ENCODE measurements at places on chromosomes 3 and 15.

DNA sequence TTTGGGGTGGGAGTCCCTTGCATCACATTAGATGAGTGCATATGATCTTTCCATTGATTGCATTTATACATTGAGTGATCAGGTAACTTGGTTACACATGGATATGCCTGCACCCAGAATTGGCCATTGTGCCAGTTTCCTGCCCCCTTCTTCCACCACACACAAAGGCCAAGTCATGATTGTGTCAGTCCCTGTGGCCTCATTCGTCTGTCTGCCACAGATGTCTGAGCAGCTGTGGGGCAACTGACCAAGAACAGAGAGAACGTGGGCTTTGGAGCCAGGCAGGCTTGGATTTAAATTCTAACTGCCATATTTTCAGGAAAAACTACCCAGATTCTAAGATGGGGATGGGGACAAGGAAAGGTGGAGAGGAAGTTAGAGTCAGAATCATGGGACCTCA, 27.0 kb downstream of the CCNL1 start:
- no peak for DNase-seq

DNA sequence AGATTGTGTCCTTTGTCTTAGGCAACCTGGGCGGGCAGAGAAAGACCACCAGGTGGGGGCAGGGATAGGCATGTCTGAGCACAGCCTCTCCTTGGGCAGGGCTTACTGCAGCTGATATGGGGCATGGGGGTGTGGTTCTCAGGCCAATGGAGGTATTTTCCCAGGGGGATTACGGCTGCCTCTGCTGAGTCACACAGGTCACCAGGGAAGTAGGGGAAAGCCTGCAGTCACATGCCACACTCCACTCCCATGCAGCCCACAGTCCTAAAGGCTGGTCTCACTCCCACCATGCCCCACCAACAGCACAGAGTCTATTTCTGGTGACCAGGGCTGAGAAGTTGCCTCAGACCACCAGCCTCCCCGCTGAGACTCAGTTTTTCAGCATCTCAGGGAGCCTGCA, 466.4 kb downstream of the DIPK2A start:
- DNase-seq: no peak

DNA sequence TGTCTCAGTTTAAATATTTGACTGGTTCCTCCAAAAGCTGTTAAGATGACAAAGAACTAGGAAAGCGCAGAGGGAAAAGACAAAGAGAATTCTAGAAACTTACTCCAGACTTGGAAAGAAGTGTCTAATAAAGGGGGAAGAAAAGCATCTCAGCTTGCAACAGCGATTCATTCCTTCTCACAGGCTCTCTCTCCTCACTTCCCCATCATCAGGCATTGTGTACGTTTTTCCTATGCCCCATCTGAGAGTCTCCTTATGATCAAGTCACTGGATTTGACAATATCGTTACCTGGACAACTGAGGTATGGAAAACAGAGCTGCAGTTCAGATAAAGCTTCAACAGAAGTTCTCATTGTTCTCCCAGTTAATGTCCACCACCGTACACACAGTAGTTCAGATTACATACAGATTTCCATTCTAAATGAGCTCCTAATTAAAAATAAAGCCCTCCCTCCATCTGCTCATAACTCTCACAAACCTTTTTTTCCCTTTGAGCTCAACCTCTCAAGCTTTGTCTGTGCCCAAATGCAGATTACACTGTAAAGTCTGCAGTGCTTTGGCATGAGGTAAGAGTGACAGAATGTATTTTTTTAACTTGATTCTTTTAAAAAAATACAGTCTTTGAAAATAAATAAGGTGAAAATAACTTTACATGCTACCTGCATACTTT, 254.4 kb upstream of the THBS1 start:
- no peak for DNase-seq

DNA sequence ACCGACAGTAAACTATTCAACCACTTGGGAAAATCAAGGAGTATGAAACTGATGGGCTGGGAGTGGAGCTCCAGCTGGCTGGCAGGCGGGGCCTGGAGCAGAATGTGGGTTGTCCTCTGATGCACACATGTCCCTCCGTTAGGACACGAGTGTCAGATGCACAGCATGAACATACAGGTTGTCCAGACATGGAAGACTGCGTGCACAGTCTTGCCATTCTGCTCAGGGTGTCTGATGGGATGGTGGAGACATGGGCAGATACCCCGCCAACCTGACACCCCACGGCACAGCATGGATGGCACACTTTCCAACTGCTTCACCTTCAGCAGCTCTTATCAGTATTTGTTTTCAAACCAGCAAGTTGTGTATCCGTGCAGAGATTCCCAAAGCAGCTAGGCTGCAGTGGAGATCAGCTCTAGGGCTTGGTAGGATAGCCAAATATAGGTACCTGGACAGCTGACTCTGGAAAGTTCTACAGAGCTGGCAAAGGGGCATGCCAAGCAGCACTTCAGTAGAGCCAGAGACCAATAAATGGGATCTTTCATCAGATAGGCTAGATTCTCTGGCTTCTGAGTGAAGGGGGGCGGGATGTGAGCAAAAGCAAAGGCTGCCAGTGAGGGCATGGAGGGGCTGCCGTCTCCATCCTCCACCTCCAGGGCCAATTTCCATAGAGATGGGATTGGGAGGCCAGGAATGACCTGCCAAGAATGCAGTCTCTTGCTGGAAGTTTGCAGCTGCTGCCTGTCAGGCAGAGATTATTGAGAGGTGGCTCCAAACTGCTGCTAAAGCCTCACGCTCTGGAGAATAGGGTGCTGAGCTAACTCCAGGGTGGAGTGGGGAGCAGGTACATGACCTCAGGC, 47.2 kb upstream of the KY start:
- DNase-seq: no peak

GRCh38 chr3:127157171-127157828, 35.6 kb upstream of the PRR23E start:
- DNase-seq: no peak

GRCh38 chr3:87311309-87311708, 34.9 kb upstream of the POU1F1 start:
- no peak for DNase-seq

- no peak for DNase-seq
Measured at GRCh38 chr3:180058238-180058637, 21.5 kb upstream of the PEX5L start.

DNA sequence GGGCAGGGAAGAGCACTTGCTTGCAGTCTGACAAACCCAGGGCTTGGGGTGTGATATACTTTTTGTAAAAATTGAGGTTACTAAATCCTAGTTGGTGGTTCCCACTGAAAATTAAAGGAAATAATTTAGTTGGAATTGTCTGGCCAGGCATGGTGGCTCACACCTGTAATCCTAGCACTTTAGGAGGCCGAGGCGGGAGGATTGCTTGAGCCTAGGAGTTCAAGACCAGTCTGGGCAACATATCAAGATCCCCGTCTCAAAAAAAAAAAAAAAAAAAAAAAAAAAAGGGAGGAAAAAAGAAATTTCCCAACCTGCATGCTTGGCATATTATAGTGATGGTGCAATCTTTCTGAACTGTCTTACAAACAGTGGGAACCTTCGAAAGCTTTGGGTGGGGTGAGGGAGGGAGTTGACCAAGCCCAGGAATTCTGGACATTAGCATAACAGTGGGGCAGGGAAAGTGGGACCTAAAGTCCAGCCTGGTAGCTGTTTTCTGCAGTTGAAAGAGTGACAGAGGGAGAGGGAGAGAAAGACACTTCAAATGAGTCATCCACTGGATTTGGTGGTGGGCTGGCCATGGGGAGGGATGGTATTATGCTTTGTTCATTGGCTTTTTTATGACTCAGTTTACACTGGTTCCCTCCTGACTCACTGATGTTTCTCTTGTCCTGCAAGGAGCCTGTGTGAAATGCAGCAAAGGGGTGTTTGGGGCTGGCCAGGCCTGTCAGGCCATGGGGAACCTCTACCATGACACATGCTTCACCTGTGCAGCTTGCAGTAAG, 41.1 kb downstream of the LIMD1 start:
- DNase-seq: no peak

DNA sequence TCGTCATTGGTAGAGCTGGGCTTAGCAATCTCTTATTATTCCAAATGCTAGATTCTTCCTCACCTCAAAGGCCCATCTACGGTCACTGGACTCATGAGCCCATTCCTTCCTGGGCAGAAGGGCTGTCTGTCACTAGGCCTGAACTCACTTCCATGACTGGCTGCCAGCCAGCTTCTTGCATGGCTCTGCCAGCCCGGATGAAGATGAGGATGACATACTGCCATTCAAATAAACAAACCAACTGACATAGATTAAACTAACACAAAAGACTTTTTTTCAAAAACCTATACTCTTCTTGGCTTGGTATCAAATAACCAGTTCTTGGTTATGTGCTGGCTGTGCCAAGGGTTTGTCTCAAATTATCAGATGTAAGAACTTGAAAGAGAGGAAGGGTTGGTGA, 23.8 kb downstream of the ISL2 start:
- DNase-seq: no peak

GRCh38 chr3:77038930-77039605, 831 bp upstream of the ROBO2 start:
- DNase-seq: no peak

DNA sequence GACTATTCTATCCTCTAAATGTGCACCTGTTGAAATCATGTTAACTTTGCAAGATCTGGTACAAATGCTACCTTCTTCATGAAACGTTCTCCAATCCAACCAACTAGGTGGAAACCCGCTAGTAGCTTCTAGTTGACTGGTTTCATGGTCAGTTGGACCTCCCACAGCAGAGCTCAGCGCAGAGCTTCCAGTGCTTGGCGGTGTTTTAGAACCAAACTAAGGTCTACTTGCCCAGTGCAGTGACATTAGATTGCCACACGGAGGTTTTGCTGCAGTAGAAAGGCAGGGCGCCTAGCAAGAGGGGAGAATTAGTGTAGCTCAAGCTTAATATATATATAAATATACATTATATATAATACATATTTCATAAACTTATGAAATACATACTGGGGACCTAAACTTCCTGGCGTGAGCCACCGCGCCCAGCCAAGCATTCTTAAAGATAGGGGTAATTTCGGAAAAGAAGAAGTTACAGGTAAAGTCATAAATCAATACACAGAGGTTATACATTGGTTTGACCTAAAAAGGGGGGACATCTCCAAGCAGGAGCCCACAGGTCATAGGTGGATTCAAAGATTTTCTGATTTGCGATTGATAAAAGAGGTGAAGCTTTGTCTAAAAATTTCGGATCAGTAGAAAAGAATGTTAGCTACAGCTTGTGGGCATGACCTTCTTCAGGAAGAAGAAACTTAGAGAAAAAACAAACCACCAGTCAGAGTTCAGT, 2.1 kb upstream of the OXSR1 start:
- DNase-seq: peak; percentile 30

DNA sequence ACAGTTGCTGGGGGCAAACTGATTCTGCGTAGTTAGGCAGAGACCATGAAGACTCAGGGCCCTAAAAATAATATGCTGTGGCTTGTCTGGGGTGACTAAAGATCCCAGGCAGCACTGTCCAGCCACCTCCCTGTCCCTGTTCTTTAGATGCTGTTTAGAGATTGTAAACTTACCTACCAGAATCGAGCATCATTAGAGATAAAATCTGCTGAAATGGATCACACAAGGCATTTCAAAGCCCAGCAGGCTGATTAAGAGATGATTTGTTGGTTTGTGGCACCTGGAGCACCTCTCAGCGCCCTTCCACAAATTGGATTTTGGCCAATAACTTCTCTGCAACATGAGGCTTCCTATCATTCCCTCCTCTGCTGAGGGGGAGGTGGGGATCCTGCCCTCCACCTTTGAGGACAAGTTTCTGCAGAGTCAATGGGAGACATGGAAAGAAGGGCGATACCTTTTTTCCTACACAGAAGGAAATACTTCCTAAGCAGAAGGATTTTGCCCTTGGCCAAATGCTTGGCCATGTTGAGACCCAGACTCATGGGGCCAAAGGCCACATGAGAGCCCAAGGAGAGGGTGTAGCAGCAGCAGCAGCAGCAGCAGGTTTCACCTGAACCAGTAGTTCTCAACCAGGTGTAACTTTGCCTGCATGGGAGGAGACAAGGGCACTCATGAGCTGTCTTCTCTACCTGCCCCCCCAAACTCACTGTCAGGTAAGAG, 37.5 kb downstream of the SEMA5B start:
- no peak for DNase-seq

DNA sequence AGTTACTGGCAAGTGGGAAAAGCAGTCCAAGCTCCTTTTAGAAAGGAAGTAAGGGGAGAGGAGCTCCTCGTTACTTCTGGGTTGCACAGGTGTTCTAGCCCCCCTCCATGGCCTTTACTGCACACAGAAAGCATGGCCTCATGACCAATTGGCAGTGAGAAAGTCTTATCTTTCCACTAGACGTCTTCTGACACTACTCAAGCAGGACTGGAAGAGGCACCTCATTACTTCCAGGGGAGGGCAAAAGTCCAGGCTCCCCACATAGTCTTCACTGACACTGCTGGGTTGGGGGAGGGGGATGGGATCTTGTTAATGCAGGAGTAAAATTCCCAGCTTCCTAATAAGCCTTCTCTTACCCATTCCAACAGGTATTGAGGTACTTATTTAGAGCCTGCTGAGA, 27.6 kb upstream of the TM2D3 start:
- DNase-seq: no peak

DNA sequence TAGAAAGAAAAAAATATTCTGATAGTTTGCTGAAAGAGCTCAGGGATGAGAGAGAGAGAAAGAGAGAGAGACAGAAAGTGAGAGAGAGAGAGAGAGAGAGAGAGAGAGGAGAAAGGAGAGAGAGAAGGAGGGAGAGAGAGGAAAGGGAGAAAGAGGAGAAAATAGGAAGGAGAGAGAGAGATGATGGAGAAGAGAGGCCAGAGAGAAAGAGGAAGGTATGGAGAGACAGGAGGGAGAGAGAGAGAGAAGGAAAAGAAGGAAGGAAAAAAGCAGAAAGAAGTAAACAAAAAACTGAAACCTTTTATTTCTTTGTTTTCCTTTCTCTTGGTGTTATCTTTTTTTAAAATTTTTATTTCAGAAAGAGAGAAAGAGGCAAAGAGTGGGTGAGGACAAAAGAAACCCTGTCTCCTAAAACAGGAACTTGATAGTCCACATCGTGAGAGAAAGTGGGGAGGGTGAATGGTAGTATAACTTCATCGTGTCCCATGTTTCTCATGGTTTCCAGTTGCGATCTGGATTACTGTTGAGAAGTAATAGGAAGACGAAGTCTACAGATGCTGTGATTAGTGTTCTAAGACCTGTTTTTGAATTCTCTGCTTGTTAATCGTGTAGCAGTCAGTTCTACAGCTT, 279.7 kb downstream of the LPP start:
- no peak for DNase-seq

Data from RPMI8226 (cell line).